ENCODE measurements at places on chromosomes 12 and 14. TPM values are rescaled to one million over a fixed set of nuclear protein-coding genes. Genes with fewer than 3 reads are reported as not detected.

Gene MIP
- total RNA-seq = not detected

Gene IL31
- not detected for total RNA-seq

GRCh38 chr14:59619061-59619460 is 42.4 kb upstream of the CCDC175 start:
- no peak for DNase-seq

Gene BLOC1S1
- 171 TPM for total RNA-seq

- no peak for DNase-seq
Observed at GRCh38 chr14:50676814-50677516, 8.9 kb upstream of the SAV1 start.

Gene TMEM52B
- 0.45 TPM for total RNA-seq
